ENCODE measurements at places on chromosomes 13 and 19. TPM values are rescaled to one million over a fixed set of nuclear protein-coding genes. Genes with fewer than 3 reads are reported as not detected.

OR4F17 gene
- total RNA-seq = not detected

CDC34 gene
- total RNA-seq = 66.0 TPM

ANGPTL4 gene
- 43.0 TPM for total RNA-seq

ALKBH6 gene
- 25.6 TPM for total RNA-seq

COL5A3 gene
- 0.12 TPM for total RNA-seq

PEX11G gene
- total RNA-seq = 1.5 TPM

GRCh38 chr13:98775386-98775785 is 22.9 kb upstream of the SLC15A1 start:
- no peak for DNase-seq

GRCh38 chr13:109818886-109819285 is 32.5 kb upstream of the IRS2 start:
- no peak for DNase-seq

DNA sequence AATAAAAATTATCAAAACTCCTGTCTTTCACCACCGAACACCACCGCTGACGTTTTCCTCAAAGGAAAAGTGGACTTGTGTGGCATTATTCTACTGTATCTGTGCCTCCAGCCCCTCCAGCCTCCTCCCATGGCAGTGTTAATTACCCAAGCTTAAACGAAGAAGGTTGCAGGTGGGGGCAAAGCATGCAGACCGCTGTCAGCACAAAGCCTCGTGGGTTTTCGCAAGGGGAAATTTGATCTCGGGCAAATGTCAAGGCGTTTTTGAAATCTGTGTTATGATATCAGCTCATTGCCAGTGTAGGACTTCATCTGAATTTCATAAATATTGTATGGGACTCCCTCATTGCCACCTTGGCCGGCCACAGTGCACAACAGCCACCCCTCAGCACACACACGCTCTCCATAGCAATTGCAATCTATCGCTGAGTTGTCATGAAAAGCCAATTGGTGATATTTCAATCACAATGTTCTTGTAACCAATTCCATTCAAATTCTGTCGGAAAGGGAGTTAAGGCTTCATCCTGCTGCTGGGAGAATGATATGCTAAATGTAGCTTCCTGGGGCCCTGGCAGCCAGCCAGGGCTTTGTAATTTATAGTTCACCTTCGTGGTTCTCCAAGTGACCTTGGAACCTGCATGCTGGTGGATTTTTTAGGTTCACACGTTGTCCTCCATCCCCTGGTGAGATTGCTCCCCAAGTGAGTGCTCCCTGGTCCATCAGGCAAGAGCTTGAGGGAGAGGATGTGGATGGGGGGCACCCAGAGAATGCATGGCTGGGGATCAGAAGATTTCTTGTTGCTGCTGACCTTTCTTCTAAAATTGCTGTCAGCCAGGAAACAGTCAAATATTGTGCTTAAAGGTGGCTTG is 16.6 kb downstream of the CHST8 start:
- DNase-seq = no peak

DNA sequence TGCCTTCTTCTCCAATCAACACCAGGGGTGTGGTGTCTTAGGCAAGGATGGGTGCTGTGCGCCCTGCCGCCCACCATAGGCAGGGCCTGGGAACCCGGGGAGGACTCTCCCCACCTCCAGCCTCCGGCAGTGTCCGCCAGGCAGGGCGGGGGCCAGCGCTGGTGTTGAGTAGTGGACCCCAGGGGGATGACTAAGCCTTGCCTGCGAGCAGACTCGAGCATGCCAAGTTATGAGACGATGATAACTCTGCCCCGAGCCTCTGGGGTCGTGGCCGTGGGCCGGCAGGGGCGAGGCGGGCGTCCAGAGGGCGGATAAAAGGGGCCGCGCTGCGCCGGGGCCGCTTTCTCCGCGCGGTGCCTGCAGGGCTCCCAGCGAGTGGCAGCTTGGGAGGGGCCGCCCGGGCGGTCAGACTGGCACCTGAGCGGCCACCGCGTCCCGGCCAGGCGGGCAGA is at the start of gene MEDAG:
Gene MEDAG, plus strand, starts transcription at position 340 of the 452 bp plus-strand sequence. CDS start 245 bp downstream, outside the sequence.
- DNase-seq = no peak

DNA sequence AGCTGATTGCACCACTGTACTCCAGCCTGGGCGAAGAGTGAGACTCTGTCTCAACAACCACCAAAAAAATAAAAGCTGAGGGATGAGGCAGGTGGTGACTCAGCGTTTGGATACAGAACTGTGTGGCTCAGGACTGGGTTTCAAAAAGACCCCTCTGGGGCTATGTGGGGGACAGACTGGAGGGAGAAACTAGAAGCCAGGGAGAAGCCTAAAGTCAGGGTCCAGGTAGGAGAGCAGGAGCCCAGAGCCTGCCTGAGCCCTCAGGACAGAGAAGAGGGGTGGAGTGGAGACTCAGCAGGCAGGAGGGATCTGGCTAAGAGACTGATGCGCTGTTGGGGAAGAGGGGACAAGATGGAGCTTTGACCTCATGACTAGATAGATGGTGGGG is 1.8 kb upstream of the CD37 start:
- DNase-seq = no peak

DNA sequence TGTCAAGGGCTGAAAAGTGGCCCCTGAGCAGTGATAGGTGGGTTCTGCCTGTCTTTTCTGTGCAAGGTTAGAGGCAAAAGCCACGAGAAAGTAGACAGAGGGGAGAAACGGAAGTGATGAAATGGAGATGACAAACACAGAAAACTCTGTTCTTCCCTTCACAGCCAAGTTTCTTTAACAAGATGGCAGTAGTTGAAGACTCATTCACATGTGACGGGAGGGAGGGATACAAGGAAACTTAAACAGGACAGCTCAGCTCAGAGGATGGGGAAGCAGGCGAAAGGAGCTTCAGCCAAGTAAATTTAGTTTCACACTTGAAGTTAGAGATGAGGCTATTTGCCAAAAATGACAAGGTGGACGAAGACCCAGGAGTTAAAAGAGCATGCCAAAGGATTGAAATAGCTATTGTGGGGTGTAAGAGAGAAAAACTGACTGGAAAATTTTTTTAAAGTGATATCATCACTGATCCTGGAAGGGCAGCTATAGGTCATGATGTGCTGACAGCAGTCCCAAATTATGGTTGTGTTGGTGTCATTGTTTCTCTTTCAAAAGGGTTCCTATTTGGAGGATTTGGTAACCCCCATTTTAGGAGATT is 347.9 kb downstream of the EFNB2 start:
- DNase-seq = no peak

DNA sequence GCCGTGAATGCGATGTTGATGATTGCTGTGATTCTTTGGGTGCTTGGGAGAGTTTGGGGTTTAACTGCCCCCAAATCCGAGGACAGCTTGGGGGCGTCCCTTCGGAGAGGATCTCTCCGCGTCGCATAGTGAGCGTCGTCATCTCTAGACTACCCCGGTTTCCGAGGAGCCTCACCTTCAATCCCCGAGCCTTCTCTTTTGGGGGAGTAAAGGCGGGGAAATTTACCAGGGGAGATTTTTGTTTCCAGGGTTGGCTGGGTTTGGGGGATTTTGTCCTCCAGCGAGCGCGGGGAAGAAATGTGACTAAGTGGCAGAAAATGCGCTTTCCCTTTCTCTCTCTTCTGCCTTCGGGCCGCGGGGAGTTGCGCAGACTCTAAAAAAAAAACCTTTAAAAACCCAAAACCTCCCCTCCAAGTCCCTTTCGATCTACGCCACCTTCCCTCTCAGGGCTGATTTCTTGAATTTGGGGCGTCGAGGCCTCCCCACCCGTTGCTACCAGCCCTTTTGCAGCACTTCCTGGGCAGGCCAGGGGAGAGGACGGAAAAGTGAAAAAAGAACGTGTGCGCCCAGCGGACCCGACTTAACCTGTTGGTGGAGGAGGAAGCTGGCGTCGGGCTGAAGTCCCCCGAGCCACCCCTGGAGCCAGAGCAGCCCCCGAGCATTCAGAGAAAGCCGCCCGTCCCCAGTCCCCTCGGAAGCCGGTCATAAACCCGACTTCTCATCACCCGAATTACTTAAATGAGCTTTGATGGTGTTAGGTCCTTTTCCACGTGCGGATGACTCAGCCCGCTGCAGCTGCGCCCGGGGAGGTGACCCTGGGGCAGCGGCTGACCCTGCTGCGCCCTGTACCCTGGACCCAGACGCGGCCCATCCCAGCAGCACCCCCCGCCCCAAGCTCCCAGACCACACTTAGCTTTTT is 17.7 kb downstream of the NFIX start:
- no peak for DNase-seq

- DNase-seq = no peak
Observed at GRCh38 chr19:18366021-18366435, 19.9 kb upstream of the GDF15 start.

- peak; percentile 6 for DNase-seq
Observed at GRCh38 chr13:47457626-47458025, 543.4 kb downstream of the SUCLA2 start.

DNA sequence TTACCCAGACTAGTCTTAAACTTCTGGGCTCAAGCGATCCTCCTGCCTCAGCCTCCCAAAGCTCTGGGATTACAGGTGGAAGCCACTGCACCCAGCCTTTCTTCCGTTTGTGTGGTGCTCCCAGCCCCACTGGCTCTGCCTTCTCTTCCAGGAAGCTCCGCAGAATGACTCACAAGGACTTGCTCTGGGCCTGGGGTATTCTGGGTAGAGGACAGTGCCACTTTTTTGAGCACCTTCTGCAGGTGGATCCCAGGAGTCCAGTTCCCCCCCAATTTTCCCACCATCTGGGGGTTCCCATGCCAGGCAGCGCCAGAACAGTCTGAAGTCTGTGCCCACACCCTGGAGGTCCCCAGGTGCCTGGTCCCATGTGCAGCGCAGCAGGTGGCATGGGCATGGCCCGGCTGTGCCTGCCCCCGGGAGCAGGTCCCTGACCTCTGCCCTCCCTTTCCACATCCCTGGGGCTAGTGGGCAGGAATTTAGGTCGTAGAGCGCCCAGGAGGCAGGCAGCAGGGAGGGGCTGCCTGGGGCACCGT is 1.6 kb downstream of the REEP6 start:
- no peak for DNase-seq

GRCh38 chr13:85819513-85819912 is 20.3 kb upstream of the SLITRK6 start:
- DNase-seq = no peak
